ENCODE measurements at places on chromosomes 3 and 15.

DNA sequence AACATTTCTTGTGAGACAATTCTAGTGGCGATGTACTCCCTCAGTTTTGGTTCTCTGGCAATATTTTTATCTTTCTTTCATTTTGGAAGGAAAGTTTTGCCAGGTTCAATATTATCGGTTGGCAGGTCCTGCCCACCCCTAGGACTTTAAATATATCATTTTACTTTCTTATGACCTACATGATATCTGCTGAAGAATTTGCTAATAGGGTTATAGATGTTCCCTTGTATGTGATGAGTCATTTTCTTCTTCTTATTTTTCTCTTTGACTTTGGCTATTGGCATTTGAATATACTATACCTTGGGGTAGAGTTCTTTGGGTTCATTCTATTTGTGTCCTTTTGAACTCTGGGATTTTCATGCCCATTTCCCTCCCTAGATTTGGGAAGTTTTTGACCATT lies 89.7 kb downstream of the GMNC start:
- no peak for DNase-seq

DNA sequence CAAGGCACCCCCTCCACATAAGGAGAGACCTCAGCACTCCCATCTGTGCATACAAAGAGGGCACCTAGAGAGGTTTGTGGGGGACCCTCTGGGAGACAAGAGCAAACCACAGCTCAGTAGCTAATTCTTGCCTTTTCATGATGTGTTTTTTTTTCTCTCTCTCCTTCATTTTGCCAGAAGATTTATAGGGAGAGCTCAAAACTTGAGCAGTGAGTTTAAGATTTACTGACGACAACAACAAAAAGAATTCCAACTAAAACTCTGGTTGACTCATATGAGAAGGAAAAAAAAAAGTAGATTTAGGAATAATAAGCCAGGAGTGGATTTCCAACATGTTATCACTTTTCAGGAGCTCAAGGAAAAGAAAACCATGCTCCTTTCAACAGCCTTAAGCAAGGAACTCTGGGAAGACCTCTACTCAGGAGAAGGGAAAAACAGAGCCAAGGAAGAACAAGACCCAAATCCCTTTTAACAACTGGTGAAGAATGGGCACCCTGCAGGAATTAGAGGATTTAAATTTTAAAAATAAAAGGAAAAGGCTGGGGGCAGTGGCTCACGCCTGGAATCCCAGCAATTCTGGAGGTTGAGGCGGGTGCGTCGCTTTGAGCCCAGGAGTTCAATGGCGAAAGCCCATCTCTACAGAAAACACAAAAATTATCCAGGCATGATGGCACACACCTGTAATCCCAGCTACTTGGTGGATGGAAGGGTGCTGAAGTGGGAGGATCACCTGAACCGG lies 58.2 kb upstream of the RAD18 start:
- no peak for DNase-seq

- no peak for DNase-seq
These were observed 21.1 kb upstream of the ST6GAL1 start for GRCh38 chr3:186909078-186909853.

- no peak for DNase-seq
These were observed 178.6 kb upstream of the LYSMD4 start for GRCh38 chr15:99911816-99912215.

DNA sequence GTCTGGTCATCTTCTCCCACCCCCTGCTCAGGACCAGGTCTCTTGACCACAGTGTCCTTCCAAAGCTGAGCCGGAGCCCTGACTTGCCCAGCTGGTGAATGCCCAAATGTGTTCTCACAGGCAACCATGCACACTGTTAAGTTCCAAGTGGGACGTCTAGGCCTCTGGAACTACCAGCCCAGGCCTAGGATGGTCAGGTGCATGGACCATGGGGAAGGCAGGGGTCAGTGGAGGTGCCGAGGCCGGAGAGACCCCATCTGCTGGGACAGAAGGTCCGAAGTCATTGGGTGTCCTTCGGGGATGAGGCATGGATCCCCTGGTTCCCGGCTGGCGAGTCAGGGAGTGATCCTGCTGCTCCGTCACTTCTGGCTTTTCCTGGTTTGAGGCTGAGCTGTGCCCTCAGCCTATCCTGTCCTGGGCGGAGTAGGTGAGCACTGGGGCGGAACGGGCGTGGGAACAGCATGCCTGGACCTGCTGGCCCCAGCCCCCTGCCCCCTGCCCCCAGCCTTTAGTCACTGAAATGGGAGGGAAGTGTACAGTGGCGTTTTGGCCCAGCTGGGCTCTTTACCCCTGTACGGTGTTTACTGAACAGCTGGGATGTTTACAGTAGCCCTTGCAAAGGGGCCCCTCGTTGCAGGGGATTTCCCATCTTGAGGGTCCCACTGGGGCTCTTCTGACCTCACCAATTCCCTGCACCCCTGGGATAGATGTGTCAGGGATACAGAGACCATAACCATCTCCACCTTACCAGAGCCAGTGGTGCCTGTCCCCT lies 12.1 kb downstream of the SEMA3F start:
- DNase-seq: peak; percentile 70

DNA sequence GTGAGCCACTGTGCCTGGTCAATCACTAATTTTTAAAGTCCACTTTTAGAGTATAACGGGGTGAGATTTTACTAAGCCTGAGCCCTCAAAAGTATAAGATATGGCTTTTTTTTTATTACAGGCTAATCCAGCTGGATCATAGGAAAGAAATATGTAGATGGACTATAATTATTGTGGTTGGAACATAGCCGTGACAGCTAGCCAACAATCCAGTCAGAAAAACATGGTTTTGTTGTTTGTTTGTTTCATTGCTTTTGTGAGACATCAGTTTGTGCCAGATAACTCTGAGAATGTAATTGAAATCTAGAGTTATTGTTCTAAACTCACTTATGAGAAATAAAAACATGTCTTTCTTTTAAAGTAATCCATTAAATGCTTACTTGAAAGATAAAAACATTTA lies 37.3 kb upstream of the ATOSA start:
- DNase-seq: no peak

- no peak for DNase-seq
These were observed 16.5 kb upstream of the RGMA start for GRCh38 chr15:93105485-93105884.

DNA sequence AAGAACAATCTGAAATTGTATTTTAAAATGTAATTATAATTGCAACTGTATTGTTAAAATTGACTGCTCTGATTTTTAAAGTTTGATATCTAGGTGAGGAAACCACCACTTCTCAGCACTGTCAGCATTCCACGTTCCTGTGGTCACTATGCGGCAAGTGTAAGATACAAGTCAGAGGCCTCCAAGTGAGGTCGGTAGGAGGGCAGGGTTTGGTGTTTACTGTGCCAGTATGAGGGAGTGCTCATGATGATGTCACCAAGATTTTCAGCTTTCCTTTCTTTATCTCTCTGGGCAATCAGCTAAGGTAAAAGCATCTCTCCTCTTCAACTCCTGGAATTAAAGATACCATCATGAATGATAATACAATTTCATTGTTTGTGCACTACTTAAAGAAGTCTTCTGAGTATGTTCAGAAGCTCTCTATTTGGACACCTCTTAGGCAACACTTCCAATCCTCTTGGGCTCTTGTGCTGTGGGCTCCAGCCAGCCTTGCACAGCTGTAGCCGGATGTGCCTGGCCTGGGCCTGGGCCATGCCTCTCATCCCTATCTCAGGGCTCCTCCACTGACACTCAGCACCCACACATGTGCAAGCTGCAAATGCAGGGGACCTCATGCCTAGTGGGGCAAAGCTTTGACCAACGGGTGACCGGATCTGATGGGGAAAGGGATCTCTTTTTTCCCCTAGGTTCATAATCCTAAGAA lies 42.9 kb downstream of the CCR3 start:
- DNase-seq: no peak

- no peak for DNase-seq
These were observed 44.8 kb downstream of the MAP2K5 start for GRCh38 chr15:67587331-67587730.

GRCh38 chr3:46131884-46132450 lies 76.1 kb downstream of the CCR1 start:
- DNase-seq: no peak

GRCh38 chr3:10581716-10582115 lies 76.3 kb upstream of the ATP2B2 start:
- no peak for DNase-seq

GRCh38 chr3:129688271-129688895 lies 81.9 kb upstream of the PLXND1 start:
- DNase-seq: no peak

DNA sequence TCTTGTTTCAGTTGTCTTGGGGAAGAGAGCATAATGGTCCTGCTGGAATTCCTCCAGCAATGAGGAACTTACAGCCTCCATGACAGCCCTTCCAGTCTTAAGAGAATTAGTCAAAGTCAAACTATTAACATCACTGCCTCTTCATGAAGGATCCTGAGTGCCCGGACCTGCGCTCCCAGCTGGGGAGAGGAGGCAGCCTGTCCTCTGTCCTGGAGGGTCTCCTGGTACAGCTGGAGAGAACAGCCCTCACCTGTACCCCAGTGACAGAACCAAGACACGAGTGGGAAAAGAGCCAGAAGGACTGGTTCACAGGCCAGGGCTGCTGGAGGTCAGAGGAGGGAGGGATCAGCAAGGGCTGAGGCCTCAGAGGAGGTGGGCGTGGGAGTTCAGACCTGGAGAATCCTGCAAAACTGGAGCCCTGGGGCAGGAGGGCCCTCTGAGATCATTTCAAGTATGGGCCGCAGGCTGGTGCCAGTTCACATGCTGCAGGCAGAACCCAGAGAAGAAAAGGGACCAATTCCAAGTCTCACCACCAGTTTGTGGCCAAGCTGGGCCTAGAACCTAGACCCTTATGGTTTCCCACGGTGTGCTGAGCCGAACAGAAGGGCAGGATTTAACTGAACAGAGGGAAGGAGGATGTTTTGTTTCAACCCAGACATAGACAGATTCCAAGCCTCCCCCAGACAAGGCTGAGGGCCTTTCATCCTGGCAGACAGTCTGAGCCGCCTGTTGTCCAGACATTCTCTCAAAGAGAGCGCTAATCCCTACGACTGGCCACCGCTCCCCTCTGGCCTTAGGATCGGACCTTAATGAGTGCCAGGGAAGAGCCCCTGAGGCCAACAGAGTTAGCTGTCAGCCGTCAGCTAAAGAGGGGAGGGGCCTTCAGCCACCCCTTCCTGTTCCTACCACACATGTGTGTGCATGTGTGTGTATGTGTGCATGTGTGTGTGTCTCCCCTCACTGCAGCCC lies 18.2 kb downstream of the LOXL1 start:
- no peak for DNase-seq

DNA sequence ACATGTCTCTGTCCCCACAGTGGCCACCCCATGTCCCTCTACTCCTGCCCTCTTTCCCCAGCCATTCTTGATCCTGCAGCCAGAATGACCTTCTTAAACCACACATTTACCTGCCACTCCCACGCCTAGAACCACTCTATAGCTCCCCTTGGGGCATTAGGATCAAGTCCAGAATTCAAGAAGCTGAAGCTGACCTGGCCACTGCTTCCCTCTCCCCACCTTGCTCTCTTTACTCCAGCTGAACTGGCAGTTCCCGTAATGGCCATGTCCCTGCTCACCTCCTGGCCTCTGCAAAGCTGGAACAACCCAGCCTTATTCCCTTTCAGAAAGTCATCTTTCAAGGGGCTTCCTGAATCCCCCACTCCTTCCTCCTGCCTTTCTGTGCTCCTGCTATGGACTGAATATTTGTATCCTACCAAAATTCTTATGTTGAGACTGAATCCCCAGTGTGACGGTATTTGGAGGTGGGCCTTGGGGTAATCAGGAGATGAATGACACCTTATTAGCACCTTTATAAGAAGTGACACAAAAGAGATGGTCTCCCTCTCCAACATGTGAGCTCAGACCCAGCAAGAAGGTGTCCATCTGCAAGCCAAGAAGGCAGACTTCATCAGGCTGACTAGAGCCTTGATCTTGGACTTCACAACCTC lies 3.8 kb downstream of the CSRNP1 start:
- DNase-seq: no peak
